EL (cell line): ENCODE measurements at places on chromosomes 7 and 10.

DNA sequence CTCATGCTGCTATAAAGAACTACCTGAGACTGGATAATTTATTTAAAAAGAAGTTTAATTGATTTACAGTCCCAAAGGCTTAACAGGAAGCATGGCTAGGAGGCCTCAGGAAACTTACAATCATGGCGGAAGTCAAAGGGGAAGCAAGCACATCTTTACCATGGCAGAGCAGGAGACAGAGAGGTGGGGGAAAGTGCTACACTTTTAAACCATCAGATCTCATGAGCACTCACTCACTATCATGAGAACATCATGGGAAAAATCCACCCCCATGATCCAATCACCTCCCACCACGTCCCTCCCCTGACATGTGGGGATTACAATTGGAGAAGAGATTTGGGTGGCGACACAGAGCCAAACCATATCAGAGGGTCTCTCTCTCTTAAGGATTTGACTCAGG is 108.6 kb upstream of the PODXL start:
- DNase-seq = no peak

- DNase-seq = no peak
Measured at GRCh38 chr7:116955801-116956476, 2.6 kb downstream of the ST7 start.

DNA sequence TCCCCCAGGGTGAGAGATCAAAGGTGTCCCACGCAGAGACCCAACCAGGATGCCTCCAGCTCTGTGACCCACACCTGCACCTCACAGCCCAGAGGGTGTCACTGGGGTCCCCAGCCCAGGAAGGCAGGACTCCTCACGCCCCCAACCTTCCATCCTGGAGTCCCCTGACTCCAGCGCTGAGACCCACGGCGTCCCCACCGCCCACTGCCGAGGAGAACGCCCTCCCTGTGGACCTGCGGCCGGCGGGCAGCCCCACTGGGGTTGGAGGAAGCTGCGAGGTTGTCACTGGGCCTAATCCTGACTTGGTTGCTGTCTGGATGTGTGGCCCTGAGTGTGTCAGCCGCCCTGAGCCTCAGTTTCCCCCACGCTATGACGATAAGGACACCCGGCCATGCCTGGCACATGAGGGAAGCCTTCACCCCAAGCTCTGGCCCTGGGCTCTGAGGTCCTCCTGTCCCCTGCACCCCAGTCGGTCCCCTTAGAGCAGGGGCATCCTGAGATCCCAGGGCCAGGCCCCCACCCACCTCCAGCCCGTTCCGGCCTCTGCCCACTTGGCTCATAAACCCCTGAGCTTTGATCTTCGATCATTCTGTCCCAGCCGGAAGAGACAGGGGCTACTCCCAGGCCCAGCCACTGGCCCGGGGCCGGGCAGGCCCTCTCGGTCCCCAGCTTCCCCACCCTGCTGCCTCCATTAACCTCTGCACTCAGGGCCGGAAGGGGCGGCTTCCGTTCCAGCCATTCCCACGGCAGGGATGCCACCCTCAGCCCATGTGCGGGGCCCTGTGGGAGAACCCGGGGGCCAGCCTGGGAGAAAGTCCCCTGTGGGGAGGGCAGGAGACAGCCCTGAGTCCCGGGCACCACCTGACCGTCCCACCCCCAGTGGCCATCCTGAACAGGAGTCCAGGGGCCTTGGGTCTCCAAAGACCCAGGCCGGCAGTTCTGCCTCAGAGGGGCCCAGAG is 113.2 kb downstream of the MICALL2 start:
- DNase-seq = no peak

DNA sequence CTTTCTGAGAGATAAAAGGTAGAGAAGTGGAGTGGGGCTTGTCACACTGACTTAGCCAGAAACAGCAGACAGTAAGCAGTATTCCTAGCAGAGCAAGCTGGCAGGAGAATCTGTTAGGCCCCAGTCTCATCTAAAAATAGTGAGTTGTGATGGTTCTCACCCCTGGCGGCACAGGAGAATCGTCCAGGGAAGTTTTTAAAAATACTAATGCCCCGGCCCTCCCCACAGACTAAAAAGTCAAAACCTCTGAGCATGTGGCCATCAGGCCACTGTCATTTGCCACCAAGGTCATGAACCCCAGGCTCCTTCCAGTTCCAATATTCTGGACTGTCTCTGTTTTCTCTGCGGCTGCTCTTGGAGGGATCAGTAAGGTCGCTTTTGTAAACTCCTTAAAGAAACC is 34.0 kb downstream of the LYZL1 start:
- DNase-seq = no peak

DNA sequence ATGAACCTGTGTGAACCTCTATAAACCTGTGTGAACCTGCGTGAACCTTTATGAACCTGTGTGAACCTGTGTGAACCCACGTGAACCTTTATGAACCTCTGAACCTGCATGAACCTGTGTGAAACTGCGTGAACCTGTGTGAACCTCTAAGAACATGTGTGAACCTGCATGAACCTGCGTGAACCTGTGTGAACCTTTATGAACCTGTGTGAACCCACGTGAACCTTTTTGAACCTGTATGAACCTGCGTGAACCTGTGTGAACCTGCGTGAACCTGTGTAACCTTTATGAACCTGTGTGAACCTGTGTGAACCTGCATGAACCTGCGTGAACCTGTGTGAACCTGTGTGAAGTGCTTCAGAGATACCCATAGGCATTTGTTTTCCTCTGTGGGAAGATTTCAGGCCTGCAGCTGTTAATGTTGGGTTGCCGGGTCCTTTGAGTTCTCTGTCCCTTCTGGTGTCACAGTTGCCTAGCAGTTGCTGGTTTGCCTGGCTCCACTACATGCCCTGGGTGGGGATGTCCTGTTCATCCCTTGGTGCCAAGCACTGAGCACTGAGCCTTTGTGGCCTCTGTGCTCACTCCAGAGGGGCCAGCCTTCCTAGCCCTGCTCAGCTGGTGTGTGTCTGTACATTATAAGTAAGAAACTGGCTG is 97.9 kb downstream of the DOCK1 start:
- DNase-seq = no peak

DNA sequence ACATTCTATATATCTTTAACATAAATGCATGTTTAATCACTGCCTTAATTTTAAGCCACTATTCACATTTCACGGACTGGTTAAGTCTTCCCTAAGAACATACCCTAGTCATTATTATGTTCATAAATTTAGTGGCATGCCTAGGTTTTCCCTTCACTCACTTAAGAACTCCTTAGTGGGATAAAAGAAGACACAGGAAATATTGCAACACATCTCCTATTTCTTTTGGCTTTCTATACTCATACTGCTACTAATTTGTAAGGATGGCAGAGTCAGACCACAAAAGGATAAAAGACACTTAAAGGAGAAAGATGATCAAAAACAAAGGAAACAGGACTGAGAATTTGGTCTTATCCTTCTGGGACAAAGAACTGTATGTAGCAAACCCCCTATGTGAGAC is 951.4 kb downstream of the SORCS3 start:
- DNase-seq = peak; percentile 6

GRCh38 chr7:156017431-156017830 is 205.2 kb upstream of the SHH start:
- DNase-seq = no peak

GRCh38 chr10:79400146-79401004 is 45.0 kb downstream of the ZCCHC24 start:
- peak; percentile 51 for DNase-seq

GRCh38 chr7:79553811-79554555 is 100.5 kb upstream of the MAGI2 start:
- DNase-seq = peak; percentile 47

- no peak for DNase-seq
Measured at GRCh38 chr7:278081-278480, 11.9 kb upstream of the FOXL3 start.

DNA sequence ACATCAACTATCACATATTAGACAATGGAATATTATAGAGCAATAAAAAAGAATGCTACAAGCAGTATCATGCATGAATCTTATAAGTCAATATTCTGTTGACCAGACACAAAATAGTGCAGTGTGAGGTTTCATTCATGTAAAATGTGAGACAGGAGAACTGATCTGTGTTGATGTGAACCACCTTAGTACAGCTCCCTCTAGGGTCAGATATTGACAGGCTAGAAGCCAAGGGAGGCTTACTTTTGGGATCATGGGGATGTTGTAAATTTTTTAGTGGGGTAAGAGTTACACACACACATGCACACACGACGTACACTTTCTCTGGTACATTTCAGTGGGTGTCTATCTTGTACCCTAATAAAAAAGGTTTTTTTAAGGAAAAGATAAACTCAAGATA is 231.6 kb upstream of the FOXK1 start:
- DNase-seq = no peak
